ENCODE measurements at places on chromosomes 6 and 20. TPM values are rescaled to one million over a fixed set of nuclear protein-coding genes. Genes with fewer than 3 reads are reported as not detected.
A peak's percentile ranks its signal among the peaks of the same experiment; 100 is the strongest.

Gene TPBG
- 24.4 TPM for total RNA-seq

Gene ME1
- 12.8 TPM for total RNA-seq

DNA sequence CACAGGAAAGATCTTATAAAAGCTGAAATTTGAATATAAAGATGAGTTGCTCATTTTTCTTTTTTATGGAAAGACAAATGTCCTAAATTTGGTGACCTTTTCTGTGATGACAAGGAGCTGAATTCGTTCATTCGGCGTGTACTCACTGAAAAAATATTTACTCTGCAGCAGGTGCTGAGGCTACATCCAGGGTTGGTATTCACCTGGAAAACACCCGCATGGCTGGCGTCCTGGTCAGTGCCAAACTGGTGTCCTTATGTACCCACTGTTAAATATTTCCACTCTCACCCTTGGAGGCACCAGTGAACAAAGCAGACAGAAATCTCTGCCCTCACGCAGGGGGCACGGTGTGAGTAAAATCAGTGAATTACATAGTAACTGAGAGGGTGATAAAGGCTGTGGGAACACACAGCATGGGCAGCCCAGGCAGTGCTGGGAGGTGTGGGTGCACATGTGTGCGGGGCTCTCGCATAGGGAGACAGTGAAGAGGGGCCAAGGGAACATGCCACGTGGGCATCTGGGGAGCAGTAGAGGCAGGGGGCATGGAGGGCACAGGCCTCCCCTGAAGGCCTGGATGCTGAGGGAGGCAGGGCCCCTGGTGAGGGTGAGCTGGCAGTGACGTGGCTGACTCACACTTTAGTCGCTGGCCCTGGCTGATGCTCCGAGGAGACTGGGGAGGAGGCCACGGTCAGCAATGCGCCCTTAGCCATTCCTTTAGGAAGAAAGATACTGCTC is 89.7 kb downstream of the INSM1 start:
- DNase-seq, result no peak

Gene TRIM10
- total RNA-seq, result 1.6 TPM

DNA sequence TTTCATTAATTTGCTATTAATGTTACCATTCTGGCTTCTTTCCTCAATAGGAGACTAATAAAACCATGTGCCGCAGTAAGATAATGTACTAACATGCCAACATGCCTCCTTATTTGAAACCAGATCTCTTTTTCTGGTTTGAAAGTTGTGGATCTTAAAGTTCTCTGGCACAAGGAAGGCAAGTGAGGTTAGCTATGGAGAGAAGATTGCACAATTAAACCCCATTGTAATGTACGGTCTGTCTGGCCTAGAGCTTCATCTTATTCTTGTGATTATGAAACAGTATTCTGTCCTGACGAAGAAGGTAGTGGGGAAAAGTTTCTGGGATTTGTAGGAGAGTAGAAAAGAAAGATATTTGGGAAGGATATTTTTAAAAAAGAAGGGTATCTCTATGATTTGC is 68.4 kb downstream of the EYA4 start:
- DNase-seq, result no peak

Gene TDRD6
- 0.49 TPM for total RNA-seq

- DNase-seq, result no peak
Observed at GRCh38 chr20:33575282-33575681, 85.4 kb downstream of the CBFA2T2 start.

DNA sequence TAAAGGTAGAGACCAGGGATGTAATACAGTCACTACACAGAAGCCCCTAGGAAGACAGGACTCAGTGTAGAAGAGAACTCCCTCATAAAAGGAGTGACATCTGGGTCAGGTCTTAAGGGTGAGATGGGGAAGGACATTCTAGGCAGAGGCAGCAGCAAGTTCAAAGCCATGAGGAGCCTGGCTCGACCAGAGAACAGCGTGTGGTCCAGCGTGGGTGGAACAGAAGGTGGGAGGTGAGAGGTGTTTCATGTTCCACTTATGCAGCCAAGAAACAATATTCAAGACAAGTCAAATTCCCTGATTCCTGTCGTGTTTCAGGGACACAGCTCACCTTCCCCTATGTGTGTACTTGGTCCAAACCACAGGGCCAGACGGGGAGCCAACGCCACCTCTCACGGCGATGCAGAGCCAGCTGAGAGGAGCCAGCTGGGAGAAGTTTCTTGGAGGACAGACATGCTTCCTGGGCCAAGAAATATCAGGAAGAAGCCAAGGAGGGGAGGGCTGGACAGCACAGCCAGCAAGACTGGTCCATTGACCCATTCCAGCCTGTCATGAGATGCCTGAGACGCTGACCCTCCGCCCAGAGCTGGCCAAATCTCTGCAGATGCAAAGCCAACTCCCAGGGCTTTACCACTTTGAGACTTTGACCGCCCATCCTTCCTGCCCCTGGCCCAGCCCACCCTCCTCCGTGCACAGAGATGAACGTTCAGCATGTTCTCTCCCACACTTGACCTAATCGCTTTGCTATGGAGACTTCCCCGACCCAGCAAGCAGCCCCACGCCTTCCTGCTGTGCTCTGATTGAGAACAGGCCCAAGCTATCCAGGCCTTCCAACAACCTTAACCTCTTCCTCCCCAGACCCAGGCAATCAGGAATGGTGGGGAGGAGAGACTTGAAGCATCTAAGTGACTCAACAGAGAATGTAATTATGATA is 113.8 kb downstream of the PRND start:
- DNase-seq, result no peak

Gene GJA10
- total RNA-seq, result not detected

DNA sequence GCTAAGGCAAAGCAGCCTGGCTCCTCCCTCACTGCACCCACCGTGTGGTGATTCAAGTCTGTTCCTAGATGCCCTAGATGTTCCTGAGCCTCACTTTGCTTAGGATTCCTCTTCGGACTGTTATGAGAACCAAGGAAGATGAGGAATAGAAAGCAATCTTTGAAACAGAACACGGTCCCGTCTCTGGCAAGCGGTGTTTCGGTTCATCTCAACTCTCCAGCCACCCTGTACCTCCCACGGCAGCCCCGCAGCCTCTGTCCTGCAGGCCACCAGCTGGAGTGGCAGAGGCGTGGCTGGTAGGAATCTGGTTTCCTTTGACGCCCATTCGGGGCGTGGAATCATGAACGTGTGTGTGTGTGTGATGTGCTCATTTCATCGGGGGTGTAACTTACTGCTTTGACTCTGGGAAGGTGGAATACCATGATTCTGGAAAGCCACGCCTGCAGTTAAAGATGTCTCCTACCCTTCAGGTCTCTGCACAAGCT is 21.3 kb downstream of the PDE10A start:
- DNase-seq, result no peak

DNA sequence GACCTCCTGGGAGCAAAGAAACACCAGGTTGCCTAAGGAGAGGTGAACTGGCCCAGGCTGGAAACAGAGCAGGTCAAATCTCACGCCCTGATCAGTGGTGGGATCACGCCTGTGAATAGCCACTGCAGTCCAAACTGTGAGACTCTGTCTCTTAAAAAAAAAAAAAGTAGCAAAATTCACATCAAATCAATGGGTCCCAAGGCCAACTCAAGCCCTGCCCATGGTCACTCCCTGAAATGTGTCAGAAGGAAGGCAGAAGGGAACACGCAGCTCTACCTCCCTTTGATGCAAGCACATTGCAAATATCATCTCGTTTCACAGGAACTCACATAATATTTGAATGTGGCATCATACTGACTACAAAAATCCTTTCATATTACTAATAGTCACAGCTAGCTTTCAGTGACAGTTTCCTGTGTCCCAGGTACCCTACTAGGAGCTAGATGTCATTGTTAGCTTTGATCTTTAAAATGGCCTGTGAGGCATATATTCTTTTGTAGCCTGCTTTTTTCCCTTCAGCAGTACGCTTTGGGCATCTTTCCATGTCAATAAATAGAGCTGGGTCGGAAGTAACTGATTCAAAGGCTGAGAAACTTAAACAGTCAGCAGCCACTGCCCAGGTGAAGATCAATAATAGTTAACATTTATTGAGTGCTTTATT is 14.4 kb upstream of the TTPAL start:
- no peak for DNase-seq

Gene HCRTR2
- not detected for total RNA-seq

Gene MEI4
- 0.48 TPM for total RNA-seq

Gene SIRPB2
- 3.9 TPM for total RNA-seq

GRCh38 chr6:6891125-6891721 is 216.5 kb upstream of the RREB1 start:
- DNase-seq, result no peak

DNA sequence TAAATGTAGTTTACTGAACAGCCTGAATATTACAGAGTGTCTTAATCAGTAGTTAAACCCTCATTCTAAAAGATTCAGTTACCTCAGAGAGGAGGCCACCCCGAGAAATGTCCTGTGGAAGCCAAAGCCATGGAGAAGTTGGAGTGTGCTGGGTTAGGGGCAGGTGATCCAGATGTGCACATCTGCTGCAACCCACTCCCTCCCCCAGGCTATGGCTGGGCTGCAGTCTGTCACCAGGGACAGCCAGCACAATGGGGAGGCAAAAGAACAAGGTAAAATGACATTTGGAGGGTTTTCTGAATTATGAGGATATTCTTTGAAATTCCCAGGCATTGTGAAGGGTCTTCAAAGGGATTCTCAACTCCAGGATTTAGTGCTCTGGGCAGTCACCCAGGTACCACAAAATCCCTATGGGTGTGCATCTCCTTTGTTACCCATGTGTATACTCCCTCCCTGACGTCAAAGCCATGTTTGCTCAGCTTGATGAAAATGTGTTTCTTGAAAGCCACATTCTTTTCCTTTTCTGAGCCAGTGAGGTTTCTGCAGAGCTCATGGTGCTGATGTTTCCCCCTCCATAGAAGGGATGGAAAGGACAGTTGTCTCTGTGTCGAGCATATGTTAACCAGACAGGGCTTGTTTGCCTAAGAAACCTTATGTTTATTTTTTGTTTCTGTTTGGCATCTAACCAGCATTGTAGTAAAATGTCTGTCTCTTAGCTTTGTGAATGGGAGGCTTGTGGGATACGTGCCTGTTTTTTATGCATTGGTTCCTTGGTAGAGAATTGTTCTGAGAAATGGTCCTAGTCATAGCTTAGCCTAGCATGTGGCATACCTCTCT is 212.3 kb upstream of the TBX18 start:
- DNase-seq, result no peak

Gene IP6K3
- total RNA-seq, result not detected

GRCh38 chr20:63737945-63738686 is 1.5 kb upstream of the SLC2A4RG start:
- DNase-seq, result peak; percentile 79

DNA sequence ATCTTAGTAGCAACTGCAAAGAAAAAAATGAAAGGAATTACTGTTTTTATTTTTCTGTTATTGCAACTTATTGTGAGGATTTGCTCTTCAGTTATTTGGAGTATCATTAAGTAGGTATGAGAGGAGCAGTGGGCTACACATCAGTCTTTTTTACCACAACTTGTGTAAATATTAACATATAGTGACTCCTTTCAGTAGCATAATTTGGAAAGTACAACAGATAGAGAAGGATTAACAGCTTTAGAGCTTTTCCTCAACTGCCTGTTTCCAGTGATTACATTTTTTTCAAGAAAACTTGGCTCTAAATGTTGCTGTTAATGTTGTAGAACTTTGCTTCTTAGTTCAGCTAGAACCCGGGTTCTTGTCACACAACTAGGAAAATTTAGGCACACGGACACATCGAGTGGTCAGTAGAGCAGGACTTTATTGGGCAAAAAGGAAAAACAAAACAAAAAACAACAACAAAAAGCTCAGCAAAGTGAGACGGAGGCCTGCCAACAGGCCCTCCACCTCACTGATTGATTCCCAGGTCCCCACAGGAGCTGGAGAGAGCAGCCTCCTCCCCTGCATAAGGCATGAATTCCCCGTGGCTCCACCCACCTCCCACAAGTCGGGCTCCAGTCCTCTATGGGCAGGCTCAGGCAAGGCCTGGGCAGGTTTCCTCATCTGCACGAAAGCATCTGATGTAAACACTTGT is 75.1 kb downstream of the ADGRG6 start:
- DNase-seq, result no peak

Gene ARMC12
- 1.2 TPM for total RNA-seq

GRCh38 chr6:16972535-16972934 is 129.3 kb upstream of the STMND1 start:
- DNase-seq, result no peak

DNA sequence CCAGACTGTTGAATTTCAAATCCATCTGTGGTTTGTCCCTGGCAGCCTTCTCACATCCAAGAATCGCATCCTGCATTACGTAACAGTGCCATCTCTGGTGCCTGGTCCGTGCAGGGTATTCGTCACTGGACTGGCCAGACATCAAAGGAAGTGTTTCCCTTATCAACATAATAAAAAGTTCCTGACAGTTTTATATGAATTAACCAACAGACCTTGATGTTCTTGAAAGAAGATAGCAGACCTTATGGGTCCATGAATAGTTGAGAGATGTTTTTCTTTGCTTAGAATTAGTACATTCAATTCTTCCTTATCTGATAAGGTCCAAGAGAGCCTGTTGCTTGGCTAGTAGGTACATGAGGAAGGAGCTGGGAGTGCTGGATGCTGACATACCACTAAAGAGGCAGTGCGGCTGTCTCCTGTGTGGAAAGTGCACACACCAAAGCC is 77.6 kb downstream of the PHACTR2 start:
- no peak for DNase-seq

GRCh38 chr6:27757307-27757706 is 154.9 kb downstream of the OR2B2 start:
- DNase-seq, result no peak

Gene TSHZ2
- 24.7 TPM for total RNA-seq

Gene SLC44A4
- total RNA-seq, result 2.0 TPM

DNA sequence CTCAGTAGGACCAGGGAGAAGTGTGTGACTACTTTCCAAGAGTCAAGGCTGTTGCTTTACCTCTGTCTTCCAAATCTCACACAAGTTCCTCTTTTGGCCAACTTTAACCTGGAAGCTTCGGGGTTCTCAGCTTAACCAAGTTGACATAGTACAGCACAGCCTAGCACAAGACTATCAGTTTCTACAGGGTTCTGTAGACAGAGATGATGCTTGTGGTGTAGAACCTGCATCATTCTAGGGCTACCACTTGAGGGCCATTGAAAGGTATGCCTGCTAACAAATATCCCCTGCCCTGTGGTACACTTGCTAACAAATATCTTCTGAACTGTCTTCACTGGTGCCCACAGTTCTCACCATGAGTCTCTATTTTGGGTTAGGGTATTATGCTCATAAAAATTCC is 62.0 kb upstream of the MAP3K7 start:
- no peak for DNase-seq

Gene MUCL3
- total RNA-seq, result not detected

- no peak for DNase-seq
Observed at GRCh38 chr6:116550796-116551195, 2.8 kb upstream of the CALHM4 start.

Gene VARS2
- total RNA-seq, result 22.0 TPM

- no peak for DNase-seq
Observed at GRCh38 chr6:143964674-143965081, 43.4 kb downstream of the PLAGL1 start.

- DNase-seq, result no peak
Observed at GRCh38 chr6:160421854-160422253, 73.7 kb downstream of the SLC22A3 start.

GRCh38 chr6:54587277-54587676 is 259.3 kb upstream of the FAM83B start:
- DNase-seq, result no peak

Gene RPP21
- total RNA-seq, result 82.8 TPM

Measured in suprapubic skin (tissue), 4 donors.